RWPE1 (cell line): ENCODE measurements at places on chromosomes 1 and 21.
A peak's percentile ranks its signal among the peaks of the same experiment; 100 is the strongest.

GRCh38 chr1:230495076-230495475, 68.9 kb upstream of the PGBD5 start:
- DNase-seq: no peak

DNA sequence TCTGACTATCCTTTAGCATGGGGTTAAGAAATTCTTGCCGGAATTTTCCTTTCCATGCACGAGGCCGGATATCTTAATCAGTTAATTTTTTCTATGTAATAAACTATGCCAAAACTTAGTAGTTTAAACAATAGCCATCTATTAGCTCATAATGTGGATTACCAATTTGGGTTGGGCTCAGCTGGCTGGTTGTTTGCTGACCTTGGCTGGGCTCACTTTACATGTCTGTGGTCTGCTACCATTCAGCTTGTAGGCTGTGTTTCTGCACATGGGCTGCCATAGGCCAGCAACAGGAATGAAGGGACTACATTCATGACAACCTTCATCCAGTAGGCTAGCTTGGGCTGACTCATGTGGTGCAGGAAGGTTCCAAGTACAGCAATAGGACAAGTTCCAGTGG, 56.0 kb upstream of the NTPCR start:
- DNase-seq: no peak

DNA sequence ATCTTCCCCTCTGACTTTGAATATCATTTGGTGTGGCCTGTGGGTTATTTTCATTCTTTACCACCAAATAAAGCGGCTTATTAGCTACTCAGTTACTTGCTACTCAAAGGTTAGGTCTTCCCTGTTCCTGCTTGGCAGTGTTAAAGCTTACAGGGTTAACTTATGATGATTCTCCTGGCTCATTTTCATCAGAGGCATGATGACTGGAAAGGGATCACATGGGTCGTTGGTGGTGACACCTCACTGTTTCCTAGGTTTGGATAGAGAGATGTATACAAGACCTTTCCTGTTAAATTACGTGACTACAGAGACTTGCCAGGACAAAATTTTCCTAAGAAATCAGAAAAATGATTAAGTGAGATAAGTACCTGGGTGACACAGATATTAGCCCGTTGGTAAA, 27.4 kb downstream of the MRPS6 start:
- no peak for DNase-seq

DNA sequence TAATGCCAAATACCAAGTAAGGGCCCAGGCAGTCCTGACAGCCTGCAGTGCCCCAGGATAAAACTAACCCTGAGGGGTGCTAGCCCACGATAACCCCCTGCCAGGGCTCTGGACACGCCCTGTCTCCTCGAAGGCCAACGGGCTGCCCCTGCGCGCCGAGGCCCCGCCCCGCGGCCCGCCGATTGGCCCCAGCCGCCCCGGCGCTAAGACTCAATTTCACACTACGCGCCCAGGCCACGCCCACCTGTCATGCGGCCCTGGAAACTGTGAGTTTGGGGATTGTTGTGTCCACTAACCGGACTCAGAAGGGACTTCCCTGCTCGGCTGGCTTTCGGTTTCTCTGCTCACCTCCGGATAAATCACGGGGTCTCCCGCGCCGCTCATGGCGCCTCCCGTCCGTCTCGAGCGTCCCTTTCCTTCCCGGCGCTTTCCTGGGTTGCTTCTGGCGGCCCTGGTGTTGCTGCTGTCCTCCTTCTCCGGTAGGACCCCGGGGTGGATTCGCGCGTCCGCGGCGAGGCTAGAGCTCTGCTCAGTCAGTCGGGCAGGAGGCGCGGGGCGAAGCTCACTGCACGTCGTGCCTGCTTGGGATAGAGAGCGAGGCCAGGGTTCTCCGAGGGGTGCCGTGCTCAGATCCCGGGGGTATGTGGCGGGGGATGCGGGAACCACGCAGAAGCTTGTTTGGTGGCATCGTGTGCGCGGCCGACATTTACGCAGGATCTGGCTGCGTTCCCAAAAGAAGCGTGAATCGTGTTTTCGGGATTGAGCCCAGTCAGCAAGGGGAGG, at the start of gene CR1L:
CR1L (plus strand) TSS at position 282 of the 783 bp plus-strand sequence; CDS start at position 383, 101 bp downstream.
- peak; percentile 80 for DNase-seq

GRCh38 chr1:178544531-178544930, 31.6 kb downstream of the TEX35 start:
- peak; percentile 54 for DNase-seq

DNA sequence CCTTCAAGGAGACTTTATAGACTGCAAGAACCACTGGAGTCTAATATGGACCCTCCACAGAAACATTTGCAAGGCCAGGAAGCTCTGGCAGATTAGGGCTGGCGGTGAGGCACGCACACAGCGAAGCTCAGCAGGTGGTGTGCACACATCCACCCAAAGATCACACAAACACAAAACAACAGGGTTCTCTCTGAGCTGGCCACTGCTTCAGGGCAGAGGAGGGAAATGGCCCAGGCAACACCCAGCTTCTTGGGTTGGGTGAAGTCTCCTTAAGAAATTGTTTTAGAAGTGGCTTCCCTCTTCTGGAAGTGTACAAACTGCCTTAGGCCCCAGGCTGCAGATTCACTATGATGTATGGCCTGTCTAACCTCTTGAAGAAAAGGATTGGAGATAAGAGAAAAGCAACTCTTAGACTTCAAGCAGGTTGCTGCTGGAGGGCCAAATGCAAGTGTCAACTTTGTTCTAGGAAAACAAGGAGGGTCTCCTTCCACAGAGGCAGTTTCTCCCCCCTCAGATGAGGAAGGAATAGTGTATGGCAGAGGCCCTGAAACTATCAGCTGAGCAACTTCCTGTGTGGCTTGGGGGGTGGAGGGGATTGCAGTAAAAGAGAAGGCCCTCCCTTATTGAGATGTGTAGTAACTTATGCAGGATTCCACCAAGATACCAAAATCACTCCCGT, 2.0 kb downstream of the RCSD1 start:
- no peak for DNase-seq

GRCh38 chr1:171384496-171384895, 70.5 kb downstream of the FMO4 start:
- no peak for DNase-seq

DNA sequence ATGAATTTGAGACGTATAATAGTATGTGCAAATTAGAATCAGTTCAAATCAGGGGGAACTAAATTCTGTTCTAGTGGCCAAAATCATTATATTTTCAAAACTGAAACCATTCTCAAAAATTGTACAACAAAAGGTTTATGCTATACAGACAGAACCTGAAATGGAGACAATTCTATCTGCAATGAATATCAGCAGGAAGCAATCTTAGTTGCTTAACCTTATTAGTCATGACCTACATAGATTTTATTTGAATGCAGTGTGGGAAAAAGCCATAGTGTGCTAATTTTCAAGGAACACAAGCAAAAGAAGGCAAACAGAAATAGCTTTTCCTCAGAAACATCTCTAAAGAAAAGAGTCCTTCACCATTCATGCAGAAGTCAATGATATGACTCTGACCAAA, 6.5 kb downstream of the AK5 start:
- DNase-seq: no peak

DNA sequence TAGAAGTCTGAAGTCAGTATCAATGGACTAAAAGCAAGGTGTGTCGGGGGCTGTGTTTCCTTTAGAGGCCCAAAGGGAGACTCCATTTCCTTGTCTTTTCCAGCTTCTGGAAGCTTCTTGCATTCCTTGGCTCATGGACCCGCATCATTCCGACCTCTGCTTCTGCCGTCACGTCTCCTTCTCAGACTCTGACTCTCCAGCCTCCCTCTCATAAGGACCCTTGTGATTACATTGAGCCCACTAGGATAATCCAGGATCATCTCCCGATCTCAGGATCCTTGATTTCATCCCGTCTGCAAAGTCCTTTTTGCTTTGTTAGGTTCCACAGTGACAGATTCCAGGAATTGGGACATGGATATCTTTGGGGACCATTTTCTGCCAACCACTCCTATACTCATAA, 265.8 kb upstream of the CSF3R start:
- DNase-seq: no peak

DNA sequence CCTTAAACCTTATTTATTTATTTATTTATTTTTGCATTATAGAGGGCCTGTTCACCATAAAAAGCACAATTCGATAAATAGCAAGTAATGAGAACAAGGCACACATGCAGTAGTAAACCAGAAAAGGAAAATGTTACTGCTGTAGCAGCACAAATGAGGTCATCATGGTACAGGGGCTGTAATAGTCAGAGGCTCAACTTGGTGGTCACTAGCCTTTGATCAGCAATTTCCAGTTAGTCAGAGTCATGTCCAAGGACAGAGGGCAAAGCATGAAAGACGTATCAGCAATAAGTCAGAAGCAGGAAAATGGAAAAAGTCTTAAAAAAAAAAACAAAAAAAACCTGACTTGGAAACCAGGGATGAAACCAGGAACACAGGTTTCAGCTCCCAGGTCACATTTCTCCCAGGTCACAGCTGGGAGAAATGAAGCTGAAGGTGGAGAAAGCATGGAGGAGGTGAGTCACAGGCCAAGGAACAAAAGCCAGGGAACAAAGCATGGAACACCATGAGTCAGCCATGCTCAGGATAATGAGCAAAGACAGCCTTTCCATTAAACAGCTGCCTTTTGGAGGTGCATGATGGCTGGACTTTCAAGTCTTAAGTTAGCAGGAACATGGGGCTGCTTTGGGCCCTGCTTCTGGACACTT, 556.3 kb downstream of the LTN1 start:
- peak; percentile 50 for DNase-seq
